Aorta (tissue), 5 donors: ENCODE measurements at places on chromosomes 1 and 21. TPM values are rescaled to one million over a fixed set of nuclear protein-coding genes. Genes with fewer than 3 reads are reported as not detected.

The ITLN2 gene
- not detected for total RNA-seq

The OR2L13 gene
- total RNA-seq = not detected

The UBQLN4 gene
- 25.7 TPM for total RNA-seq

The SYT6 gene
- total RNA-seq = not detected

The ALX3 gene
- not detected for total RNA-seq

The USF1 gene
- total RNA-seq = 67.0 TPM

The RAP1GAP gene
- total RNA-seq = 0.84 TPM

The KCNC4 gene
- total RNA-seq = 18.2 TPM

The KRTAP7-1 gene
- not detected for total RNA-seq

The FMO1 gene
- 0.81 TPM for total RNA-seq

The ERG gene
- 133 TPM for total RNA-seq

The IL12RB2 gene
- 0.88 TPM for total RNA-seq

The CD34 gene
- total RNA-seq = 195 TPM

The LYPD8 gene
- total RNA-seq = not detected

The ASTN1 gene
- 0.33 TPM for total RNA-seq

The CYP4Z1 gene
- 1.0 TPM for total RNA-seq
